ENCODE measurements at places on chromosomes 13 and 19.

- no peak for DNase-seq
Observed at GRCh38 chr19:30596813-30597399, 224.7 kb downstream of the ZNF536 start.

DNA sequence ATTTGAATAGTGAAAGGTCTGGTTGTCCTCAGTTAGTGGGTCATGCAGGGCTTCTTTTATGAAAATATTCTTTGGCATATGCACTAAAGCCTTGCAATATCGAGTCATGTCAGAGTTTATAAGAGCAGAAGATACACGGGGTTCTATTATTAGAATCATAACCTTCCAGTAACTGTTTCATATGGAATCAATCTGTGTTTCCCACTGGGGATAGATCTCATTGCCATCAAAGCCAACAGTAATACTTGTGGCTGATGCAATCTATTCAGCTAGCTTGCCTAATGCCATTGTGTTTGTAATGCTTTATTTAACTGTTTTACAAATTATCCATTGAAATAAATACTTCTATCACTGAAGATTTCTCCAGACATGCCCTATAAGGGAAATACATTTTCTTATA is 746.9 kb upstream of the PCDH9 start:
- no peak for DNase-seq

GRCh38 chr19:46299004-46299509 is 2.2 kb downstream of the HIF3A start:
- no peak for DNase-seq

DNA sequence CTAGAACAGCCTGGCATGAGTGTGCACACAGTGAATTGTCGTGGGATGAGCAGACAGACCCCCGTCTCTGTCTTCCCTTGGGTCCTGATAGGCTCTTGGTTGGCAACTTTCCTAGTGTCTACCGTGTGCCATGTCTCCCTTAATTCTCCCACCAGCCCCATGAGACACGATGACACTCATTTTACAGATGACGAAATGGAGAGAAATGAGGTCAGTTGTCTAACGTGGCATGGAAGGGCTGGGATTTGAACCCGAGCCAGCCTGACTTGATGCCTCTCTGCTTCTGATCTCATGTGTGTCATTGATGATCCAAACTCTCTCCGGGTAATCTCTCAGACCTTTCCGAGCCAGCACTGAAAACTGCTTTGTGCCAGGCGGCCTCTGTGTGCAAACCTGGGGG is 8.4 kb upstream of the KLK14 start:
- DNase-seq = no peak

GRCh38 chr13:40149611-40150274 is 494.3 kb downstream of the COG6 start:
- no peak for DNase-seq

GRCh38 chr13:37409756-37410155 is 188.8 kb downstream of the POSTN start:
- DNase-seq = no peak

GRCh38 chr13:51768976-51769375 is 35.0 kb downstream of the DHRS12 start:
- no peak for DNase-seq

DNA sequence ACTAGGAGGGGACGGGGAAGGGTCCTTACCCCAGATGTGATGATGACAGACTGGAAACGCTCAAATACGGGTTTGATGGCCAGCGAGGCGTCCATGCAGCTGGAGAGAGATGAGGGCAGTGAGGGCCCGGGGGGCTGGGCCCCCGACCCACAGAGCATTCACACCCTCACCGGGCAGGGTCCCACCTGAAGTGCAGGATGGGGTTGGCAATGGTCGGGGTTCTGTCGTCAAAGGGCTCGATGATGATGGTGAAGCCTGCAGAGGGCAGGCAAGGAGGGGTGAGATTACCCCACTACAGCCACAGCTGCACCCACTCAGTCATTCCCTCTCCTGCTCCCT is 13.0 kb downstream of the ERCC2 start:
- DNase-seq = no peak

DNA sequence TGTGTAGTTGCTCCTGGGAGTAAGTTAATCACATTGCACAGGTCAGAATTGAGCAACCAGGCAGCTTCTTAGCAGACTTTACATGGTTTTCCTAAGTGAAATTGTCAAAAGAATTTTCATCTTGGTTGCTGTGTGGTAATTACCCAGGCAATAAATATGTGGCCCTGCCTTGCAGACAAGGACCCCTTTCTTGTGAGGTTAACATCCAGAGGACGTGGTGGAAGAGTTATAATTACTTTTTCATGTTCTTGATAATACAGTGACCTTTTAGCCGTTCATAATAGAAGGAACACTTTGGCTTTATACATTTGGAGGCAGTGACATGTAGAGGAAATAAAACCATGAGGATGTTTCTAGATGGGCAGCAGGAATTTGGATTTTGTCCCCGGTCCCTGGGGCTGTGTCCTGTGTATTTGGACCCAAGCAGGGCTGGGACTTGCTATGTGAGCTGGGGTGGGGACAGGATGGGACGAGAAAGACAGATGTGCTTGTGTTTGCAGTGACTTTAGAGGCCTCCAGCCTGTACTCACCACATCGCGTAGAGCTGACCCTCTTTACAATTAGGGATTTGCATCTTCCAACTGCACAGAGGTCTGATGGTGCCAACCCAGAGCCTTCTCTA is 156.2 kb downstream of the STK24 start:
- no peak for DNase-seq

- no peak for DNase-seq
Observed at GRCh38 chr13:50928102-50928501, 18.5 kb downstream of the RNASEH2B start.

DNA sequence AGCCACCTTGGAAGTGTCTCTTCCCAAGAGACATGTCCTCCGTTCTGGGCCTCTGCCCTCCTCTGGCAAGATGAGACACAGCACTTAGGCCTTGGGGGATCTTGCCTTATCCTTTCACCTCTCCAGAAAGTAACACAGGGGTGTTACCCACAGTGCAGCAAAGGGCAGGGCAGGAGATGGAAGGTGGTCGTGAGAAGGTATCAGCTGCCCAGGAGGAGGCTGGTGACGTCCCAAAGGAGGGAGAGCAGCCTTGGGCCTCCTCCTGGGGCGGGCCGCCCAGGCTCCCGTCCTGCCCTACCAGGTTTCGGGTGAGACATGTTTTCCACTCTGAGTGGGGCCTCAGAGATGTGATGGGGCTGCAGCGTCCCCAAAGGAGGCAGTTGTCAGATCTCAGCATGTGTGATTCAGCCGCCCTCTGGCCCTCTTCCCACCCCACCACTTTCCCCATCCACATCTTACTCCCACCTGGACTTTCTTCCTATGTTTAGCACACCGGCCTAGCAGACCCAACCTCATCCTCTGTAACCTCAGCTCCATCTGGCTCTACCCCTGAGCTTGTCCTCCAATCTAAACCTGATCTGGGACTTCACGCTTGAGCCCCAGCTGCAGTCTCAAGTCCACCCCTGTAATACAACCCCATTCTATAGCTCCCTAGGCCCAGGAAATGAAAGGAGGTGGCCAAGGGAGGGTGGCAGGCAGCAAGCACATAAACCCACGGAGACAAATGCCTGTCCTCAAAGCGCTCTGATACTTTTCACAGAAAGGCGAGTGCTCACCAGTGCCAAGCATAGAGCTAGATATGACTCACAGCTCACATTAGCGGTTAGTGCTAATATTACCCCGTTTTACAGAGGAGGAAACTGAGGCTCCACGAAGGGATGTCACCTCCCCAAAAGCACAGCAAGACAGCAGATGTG is 9.3 kb downstream of the POU2F2 start:
- no peak for DNase-seq

- no peak for DNase-seq
Observed at GRCh38 chr13:50788551-50789210, 54.8 kb downstream of the DLEU7 start.

DNA sequence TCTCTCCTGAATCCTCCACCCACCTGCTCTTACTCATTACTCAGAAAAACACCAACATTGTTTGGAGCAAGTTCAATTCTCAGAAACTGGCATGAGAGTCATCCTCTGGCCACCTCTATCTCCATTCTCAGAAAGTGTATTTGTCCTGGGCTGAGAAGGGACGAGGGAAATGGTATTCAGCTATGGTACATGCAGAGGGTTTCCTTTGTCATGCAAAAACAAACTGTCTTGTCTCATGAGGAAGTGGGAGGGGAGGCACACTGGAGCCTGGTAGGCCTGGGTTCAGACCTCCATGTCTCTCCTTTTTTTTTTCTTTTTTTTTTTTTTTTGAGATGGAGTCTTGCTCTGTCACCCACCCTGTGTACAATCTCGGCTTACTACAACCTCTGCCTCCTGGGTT is 31.9 kb upstream of the LILRA2 start:
- no peak for DNase-seq

- DNase-seq = no peak
Observed at GRCh38 chr19:2253106-2254063, 2.8 kb downstream of the JSRP1 start.

- DNase-seq = no peak
Observed at GRCh38 chr13:40981361-40981760, 37.8 kb downstream of the ELF1 start.

- DNase-seq = no peak
Observed at GRCh38 chr13:84076280-84076679, 194.0 kb upstream of the SLITRK1 start.

- no peak for DNase-seq
Observed at GRCh38 chr13:40692946-40693345, 26.5 kb upstream of the FOXO1 start.

DNA sequence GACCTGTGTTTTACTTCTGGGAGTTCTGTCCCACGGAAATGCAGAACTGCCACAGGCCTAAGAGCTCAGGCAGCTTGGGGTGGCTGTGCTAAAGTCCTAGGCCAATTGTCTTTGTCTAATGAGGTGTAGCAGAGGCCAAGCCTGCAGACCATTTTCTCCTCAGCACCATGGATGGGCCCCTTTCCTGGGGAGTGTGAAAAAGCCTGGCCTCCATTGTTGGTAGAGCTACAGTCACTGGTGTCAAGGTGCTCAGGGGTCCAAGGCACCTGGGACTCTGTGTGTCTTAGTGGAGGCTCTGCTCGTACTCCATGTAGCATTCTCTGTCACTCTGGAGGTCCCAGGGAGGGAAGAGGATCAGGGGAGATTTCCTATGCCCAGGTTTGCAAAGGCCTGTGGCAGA is 329.6 kb downstream of the SLITRK5 start:
- DNase-seq = no peak

DNA sequence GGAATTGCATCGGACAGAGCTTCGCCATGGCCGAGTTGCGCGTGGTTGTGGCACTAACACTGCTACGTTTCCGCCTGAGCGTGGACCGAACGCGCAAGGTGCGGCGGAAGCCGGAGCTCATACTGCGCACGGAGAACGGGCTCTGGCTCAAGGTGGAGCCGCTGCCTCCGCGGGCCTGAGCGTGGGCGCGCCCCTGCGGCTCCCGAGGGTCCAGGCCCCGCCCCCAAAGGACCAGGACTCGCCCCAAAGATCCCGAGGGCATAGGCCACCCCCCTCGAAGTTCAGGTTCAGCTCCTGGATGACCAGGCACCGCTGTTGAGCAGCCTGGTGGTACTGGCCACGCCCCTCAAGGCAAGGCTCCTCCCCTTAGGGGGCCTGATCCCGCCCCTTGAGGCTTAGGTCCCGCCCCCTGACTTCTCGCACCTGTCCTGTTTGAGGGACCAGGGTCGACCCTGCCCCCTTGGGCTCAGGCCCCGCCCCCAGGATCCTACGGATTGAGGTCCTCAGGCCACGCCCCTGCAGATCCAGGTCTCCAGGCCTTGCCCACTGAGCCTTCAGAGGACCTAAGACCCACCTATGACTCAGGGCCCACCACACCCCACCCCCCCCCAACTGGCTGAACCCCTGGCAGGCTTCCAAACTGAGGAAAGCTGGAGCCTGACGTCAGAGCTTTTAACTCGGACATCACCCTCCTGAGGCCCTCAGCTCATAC is 43.1 kb downstream of the CYP4F22 start:
- peak; percentile 40 for DNase-seq

DNA sequence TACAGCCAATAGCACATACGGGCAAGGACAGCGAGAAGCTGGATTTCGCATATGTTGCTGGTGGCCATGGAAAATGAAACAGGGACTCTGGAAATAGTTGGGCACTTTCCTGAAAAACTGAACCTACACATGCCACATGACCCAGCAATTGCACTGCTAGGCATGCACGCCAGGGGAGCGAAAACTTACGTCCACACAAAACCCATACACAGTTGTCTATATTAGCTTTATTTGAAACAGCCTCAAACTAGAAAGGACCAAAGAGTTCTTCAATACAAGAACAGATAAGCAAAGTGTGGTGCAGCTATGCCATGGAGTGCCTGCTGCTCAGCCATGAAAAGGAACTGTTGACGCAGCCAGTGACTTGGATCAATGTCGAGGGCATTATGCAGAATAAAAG is 7.3 kb upstream of the SPACA7 start:
- DNase-seq = no peak

DNA sequence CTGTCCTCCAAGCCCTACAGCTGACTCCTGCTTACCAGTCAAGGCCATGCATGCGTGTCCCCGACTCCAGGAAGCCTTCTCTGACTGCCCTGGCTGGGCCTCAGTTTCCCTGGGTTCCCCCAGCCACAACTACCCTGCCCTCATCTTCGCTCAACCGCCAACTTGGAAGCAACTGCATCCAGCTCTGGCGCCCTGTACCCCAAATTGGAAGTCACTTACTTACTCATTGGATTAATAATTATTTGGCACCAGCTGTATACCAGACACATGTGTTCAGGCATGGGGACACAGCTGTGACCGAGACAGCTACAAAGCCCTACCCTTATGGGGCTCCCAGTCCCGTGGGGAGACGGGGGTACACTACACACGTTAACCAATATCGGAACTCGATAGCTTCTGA is 10.9 kb upstream of the SEMA6B start:
- DNase-seq = no peak

DNA sequence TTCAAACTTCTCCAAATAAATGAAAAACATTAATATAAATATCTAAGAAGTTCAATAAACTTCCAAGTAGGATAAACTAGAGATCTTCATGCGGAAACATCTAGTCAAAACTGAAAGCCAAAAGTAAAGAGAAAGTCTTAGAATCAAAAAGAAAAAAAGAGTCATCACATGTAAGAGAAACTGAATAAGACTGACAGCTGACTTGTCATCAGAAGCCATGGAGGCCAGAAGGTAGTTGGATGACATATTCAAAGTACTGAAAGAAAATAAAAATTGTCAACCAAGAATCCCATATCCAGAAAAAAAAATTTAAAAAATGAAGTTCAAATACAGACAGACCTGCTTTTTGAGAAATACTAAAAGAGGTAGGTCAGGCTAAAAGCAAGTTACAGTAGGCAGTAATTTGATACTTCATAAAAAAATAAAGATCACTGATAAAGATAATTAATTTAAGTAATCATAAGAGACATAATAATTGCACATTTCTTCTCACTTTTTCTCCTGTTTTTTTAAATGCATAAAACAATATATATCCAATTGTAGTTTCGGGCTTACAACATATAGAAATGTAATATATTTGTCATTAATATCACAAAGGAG is 327.6 kb upstream of the PCDH9 start:
- no peak for DNase-seq

- DNase-seq = no peak
Observed at GRCh38 chr13:35483761-35484160, 7.3 kb upstream of the MAB21L1 start.

- no peak for DNase-seq
Observed at GRCh38 chr13:39876258-39876657, 220.8 kb downstream of the COG6 start.

GRCh38 chr19:4984438-4984990 is 15.6 kb downstream of the KDM4B start:
- DNase-seq = no peak

GRCh38 chr13:110616103-110617101 is 1.1 kb downstream of the NAXD start:
- peak; percentile 25 for DNase-seq

- DNase-seq = no peak
Observed at GRCh38 chr13:26062853-26063444, 11.1 kb upstream of the SHISA2 start.

- DNase-seq = no peak
Observed at GRCh38 chr19:19053508-19054314, 10.1 kb upstream of the SLC25A42 start.

All from GM18507 (cell line).